ENCODE measurements at places on chromosomes 16 and 17. TPM values are rescaled to one million over a fixed set of nuclear protein-coding genes. Genes with fewer than 3 reads are reported as not detected.

Gene ASPHD1
- total RNA-seq: 30.7 TPM

Gene PARD6A
- 1.4 TPM for total RNA-seq

Gene CORO1A
- total RNA-seq: 3.4 TPM

Gene MYH13
- not detected for total RNA-seq

Gene TP53TG3F
- not detected for total RNA-seq

Gene CPNE7
- 66.6 TPM for total RNA-seq

Gene PFAS
- 54.1 TPM for total RNA-seq

Gene DBNDD1
- total RNA-seq: 60.1 TPM

Gene CES3
- 2.0 TPM for total RNA-seq

Data from A549 treated with CpdA at 1 μM for 4 hours (cell line).